ENCODE measurements at places on chromosomes 4 and X.

GRCh38 chrX:1472975-1473374, 20.3 kb upstream of the ASMTL start:
- DNase-seq, result no peak

- DNase-seq, result no peak
Observed at GRCh38 chrX:85859426-85859825, 187.9 kb downstream of the CHM start.

DNA sequence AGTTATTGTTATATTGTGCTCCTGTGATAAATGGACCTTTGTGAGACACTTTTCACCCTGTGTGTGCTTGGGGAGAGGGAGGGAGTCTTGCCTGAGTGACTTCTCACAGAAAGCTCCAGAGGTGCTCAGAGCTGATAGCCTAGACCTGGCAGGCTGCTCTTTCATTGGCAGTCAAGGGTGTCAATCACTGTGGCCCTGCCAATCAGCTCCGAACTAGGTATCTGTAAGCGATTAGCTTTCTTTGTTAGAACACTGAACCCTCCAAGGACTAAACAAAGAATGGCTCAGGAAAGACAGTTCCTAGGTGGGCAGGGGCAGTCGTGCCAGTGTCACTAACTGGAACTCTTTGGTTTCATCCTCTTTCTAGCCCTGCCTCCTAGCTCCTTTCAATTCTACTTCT, 2.7 kb upstream of the NALF2 start:
- DNase-seq, result no peak

DNA sequence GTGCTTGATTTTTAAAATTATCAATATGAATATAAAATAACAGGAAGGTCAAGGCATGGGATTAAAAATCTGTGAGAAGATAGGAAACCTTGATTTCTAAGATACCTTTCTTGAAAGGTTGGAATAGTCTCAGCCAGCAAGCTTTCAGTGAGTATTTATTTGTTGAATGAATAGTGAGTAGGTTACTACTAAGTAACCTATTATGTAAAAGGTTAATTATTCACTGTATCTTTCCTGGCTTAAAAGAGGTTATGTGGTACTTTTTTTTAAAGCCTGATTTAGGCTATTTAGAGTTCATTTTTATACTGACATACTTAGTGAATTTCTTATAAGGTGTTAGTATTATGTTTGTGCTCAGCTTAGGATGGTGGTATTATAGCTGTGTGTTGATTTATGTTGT, 123.5 kb downstream of the PTPN13 start:
- DNase-seq, result no peak

GRCh38 chr4:182549356-182549755, 306.2 kb downstream of the TENM3 start:
- DNase-seq, result no peak

DNA sequence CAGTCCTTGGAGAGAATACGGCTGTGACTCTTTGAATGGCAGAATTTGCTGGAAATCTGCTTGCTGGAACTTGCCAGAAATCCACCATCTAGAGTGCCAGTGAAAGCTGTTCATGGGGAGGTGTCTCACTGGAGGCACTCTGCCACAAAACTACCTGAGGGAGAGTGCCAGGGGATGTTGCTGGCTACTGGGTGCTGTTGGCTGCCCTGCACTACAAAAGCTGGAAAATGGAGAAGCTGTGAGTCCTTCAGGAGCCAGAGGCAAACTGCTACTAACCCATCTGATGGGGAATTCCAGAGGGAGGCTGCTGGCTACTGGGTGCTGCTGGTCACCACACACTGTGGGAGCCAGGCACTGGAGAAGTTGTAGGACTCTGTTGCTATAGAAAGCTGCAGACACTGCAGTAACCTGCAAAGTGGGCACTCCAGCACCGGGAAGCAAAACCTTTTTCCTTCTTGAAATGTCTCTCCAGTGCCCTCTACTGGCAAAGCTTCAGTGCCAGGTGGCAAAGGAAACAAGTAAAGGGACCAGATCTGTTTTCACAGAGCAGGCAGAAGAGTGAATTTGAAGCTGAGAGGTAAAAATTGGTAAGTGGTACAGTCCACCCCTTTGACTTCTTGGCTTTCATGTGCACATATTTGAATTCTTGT, 47.8 kb upstream of the HSD17B10 start:
- no peak for DNase-seq

DNA sequence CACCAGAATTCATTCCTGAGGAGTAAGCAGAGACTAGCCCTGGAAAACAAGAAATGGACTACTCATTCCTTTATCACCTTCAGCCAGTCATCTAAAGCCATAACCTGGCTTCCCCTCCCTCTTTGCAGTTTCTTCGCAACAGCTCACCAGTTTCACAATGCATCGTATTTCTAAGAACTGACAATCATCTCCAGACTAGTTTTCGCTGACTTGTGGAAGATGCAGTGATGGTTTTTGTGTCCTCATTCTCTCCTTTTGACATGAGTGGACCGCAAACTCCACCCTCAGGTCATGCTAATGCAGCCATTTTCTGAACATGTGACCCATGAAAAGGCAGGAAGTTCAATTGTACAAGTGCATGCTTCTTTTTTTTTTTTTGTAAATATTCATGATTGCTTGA, 1203.5 kb downstream of the PCDH7 start:
- DNase-seq, result no peak

- no peak for DNase-seq
Observed at GRCh38 chr4:124066595-124066994, 645.9 kb downstream of the ANKRD50 start.

Measured in vagina (tissue), 2 donors.